ENCODE measurements at places on chromosomes 5 and 9. TPM values are rescaled to one million over a fixed set of nuclear protein-coding genes. Genes with fewer than 3 reads are reported as not detected.

- DNase-seq = no peak
Observed at GRCh38 chr5:76401801-76402250, 1.3 kb upstream of the IQGAP2 start.

The NRG2 gene
- 1.9 TPM for total RNA-seq

The GRAMD2B gene
- 29.3 TPM for total RNA-seq

- DNase-seq = no peak
Observed at GRCh38 chr5:84372066-84372695, 12.5 kb downstream of the EDIL3 start.

The KCTD16 gene
- total RNA-seq = 0.03 TPM

DNA sequence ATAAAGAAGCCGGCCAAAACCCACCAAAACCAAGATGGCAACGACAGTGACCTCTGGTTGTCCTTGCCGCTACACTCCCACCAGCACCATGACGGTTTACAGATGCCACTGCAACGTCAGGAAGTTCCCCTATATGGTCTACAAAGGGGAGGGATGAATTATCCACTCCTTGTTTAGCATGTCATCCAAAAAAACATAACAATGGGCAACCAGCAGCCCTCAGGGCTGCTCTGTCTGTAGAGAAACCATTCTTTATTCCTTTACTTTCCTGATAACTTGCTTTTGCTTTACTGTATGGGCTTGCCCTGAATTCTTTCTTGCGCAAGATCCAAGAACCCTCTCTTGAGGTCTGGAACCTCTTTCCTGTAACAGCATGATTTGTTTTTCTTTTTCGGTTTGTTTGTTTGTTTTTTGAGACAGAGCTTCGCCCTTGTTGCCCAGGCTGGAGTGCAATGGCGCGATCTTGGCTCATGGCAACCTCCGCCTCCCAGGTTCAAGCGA is 2.0 kb upstream of the UAP1L1 start:
- DNase-seq = no peak

The MROH2B gene
- not detected for total RNA-seq

GRCh38 chr9:109311286-109311685 is 9.6 kb downstream of the EPB41L4B start:
- DNase-seq = no peak

- no peak for DNase-seq
Observed at GRCh38 chr5:77568082-77568481, 70.4 kb downstream of the OTP start.
